ENCODE measurements at places on chromosomes 2 and 18.

GRCh38 chr2:73257021-73257420, 22.9 kb downstream of the CCT7 start:
- no peak for DNase-seq

DNA sequence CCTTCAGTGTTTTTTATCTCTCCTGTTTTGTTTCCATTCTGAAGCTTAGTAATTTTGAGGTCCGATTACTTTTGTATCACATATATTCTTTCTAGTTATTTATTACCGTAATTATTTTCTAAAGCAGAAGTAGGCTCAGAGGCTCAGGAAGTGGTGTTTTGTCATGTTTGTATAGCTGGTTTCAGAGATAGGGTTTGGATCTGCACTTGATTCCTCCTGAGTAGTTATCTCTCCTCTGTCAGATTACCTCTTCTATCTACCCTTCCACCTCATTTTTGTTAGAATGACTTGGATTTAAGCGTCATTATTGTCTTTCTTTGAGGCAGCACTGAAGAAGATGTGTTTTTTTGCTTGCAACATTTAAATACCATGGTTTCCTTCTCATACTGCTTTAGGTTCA, 95.4 kb downstream of the MTA3 start:
- no peak for DNase-seq

DNA sequence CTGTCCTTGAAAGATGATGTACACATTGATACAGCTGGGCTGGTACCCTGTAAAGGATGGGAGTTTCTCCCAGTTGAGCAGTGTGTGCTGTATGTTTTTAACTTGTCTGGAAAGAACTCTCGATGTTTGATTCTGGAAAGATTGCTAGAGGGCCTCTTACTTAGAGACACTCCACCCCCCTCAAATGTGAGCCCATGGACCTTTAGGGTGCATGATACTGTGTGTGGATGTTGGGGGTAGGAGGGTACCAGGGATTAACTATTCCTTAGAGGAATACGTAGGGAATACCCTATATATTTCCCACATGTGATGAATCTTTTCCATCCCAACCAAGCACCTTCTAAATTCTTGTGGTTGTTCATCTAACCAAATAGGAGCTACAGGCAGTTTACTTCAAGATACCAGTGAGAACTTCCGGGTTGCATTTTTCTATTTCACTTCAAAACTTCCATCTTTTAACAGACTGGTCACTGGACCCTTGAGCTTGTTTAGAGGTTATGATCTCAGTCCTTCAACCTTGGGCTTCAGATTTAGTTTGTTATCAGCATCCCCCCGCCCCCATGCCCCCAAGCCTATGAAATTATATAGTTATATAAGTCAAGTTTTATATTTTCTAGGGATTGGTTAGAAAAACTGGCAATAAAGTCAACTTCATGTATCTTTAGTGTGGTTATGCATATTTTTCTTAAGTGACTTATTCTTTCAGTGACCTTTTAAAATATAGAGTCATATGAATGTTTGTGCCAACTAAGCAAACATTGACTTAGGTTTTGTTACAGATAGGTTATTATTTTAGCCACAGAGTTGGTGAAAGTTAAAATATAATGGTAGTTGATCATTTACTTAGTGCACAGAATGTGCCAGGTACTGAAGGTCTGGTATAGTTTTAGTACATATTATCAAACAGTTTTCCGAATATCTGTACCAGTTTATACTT, 18.2 kb downstream of the AFTPH start:
- DNase-seq, result no peak

DNA sequence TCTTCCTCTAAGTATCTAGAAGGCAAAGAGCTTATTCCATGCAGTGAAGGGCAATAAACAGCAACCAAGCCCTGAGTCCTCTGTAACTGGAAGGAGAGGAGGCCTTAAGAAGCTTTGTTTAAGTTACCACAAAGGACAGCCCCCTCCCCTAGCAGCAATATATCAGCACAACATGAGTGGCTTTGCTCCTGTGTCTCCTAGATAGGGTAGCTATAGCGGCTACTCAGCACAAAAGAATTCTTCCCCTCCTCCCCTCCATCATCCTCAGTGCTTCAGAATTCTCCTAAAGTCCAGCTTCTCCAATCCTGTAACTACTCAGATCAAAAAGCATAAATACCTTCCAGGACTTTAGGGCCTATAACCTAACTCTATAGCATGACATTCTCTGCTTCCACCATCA, 16.5 kb downstream of the SUMO1 start:
- DNase-seq, result no peak

DNA sequence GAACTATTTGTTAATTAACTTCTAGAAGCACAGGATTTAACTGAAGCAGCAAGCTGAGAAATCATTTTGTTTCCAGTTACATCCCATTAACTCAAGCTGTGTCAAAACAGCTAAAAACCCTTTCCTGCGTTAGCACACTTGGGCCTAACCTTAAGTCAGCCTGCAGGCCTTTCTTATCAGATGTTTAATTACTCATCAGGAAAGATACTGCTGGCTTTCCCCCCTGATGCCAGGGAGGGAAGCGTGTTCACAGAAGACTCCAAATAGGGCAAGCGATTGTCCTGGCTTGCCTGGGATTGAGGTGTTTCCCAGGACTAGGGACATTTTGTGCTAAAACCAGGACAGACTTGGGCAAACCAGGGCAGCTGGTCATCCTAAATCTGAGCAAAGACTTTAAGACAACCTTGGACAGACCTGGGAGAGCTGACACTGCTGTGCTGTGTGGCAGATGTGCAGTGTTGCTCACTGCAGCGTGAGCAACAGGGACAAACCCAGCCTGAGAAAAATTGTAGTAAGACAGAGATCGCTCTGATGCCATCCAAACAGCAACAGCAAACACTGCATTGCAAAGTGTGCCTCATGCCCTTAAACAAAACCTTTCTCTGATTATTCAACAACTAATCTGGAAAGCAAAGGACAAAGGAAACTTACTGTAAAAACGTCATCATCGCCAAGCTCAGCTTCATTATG, 100.9 kb downstream of the SPRED2 start:
- DNase-seq, result no peak

- DNase-seq, result no peak
Observed at GRCh38 chr2:180607514-180608049, 372.8 kb upstream of the UBE2E3 start.

GRCh38 chr2:66437691-66438497, 3.0 kb downstream of the MEIS1 start:
- no peak for DNase-seq

GRCh38 chr2:235149240-235149659, 197.4 kb downstream of the SH3BP4 start:
- no peak for DNase-seq

DNA sequence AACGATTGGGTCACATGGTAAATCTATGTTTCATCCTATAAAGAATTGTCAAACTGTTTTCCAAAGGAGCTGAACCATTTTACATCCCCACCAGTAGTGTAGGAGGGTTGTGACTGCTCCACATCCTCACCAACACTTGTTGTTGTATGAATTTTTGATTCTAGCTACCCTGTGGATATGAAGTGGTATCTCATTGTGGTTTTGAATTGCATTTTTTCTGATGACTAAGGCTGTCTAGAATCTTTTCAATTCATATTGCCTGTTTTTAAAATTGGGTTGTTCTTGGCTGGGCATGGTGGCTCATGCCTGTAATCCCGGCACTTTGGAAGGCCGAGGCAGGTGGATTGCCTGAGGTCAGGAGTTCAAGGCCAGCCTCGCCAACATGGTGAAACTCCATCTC, 44.5 kb downstream of the TXNL1 start:
- DNase-seq, result peak; percentile 20

GRCh38 chr18:56756966-56757365, 105.8 kb downstream of the WDR7 start:
- no peak for DNase-seq

GRCh38 chr2:183740241-183740640, 616.0 kb downstream of the NUP35 start:
- peak; percentile 11 for DNase-seq

DNA sequence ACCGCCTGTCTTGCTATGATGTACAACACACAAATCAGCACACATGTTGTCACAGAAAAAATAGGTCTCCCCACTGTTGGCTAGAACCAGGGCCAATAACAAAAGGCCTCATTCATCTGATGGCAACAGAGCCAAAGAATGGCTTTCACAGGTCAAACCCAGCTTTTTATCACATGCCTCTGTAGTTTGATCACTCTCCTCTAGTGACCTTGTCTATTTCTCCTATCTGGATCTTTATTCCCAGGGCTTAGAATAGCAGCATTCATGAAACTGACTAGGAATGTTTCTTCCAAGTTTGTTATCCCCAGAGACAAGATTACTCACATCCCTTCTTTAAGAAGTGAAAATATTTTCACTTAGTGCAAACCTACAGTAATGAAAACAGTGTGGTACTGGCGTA, 285.8 kb upstream of the GYPC start:
- no peak for DNase-seq

- peak; percentile 58 for DNase-seq
Observed at GRCh38 chr2:226836548-226836885, 663 bp downstream of the RHBDD1 start.

GRCh38 chr18:48949606-48950535, 894 bp downstream of the SMAD7 start:
- DNase-seq, result peak; percentile 53

DNA sequence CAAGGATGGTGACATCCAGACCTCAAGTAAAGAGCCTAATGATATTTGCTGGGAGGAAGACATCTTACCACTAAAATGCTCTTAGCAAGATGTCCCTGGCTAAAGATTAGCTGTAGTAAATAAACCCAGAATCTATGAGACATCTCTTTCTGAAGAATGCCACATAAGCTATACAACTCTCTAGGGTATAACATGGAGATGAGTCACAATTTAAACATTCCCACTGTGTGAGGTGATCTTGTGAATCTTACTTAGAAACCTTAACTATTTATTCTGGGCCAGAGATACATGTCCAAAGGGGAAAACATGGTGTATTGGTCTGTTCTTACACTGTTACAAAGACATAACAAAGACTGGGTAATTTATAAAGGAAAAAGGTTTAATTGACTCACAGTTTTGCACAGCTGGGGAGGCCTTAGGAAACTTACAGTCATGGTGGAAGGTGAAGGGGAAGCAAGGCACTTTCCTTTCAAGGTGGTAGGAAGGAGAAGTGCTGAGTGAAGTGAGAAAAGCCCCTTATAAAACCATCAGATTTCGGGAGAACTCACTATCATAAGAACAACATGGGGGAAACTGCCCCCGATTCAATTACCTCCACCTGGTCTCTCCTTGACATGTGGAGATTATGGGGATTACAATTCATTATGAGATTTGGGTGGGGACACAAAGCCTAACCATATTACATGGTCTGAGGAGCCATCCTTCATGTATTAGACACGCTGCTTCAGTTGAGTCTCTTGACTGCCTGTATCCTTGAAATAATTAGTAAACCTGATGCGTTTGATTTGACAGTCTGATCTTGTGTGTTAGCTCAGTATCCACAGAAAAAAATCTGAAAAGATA, 17.1 kb downstream of the KRCC1 start:
- DNase-seq, result peak; percentile 73

- DNase-seq, result no peak
Observed at GRCh38 chr2:212940816-212941215, 210.6 kb downstream of the IKZF2 start.

GRCh38 chr2:95381212-95382191, 21.0 kb upstream of the FAHD2A start:
- DNase-seq, result no peak

DNA sequence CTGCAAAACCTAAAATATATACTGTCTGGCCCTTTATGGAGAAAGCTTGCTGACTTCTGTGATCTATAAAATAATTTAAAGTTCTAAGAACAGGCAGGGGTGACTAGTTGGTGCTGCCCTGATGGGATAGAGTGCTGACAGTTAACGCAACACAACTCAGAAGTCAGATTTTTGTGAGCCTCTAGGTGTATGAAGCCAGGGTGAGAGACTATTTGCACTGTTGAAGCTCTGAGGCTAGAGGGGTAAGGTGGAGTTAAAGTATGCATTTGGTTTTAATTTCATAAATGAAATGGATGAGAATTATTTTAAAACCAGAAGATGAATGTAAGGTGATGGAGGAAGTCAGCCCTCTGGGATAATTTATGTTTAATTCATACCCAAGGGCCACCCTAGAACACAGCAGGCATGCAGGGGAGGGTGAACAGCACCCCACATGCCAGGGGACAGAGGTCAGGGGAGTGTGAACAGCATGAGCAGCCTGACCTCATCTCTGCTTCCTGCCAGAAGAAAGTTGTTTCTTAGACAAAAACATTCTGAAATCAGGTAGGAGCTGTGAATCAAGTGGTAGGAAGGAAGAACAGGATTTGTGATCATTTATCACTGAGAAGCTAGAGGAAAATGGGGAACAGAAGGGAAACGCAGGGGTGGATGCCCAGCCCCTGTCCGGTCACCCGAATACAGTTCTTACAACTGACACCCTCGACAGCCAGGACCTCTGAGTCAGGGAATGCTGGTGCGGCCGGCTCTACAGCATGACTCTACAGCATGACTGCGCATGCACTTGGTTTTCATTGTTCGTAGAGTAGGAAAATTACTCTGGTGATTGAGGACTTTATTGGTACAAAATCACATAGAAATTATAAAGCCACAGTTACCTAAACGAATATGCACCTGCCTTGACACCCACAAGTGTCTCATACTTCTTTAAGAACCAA, 93.1 kb downstream of the MBP start:
- peak; percentile 72 for DNase-seq

- DNase-seq, result no peak
Observed at GRCh38 chr2:12665334-12665733, 51.4 kb upstream of the TRIB2 start.

- no peak for DNase-seq
Observed at GRCh38 chr18:9482790-9483189, 7.5 kb downstream of the RALBP1 start.

GRCh38 chr2:73112026-73112912, 479 bp downstream of the RAB11FIP5 start:
- peak; percentile 54 for DNase-seq

- DNase-seq, result no peak
Observed at GRCh38 chr18:23415515-23415914, 37.6 kb upstream of the RIOK3 start.

- no peak for DNase-seq
Observed at GRCh38 chr2:76009484-76009883, 298.8 kb upstream of the GCFC2 start.

DNA sequence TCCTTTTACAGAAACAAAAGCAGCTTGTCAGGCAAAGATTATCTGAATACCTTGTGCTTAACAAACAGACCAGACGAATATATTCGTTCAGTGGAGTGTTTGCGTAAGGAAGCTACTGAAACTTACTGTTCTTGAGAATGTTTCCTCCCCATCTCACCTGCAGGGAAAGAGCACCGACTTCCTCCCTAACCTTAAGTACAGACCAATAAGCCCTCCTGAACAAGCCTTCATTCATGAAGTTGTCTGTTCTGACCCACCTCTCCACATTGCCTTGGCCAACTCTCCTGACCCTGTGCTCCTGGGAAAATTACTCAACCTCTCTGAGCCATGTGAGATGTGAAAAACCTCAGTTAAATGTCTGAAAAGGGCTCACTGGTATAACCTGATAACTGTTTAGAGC, 35.2 kb downstream of the STK39 start:
- no peak for DNase-seq

GRCh38 chr2:241777170-241777685, 606 bp downstream of the GAL3ST2 start:
- DNase-seq, result no peak

GRCh38 chr18:58015065-58015780, 28.8 kb upstream of the NEDD4L start:
- no peak for DNase-seq

Measured in RKO (cell line).